ENCODE measurements at places on chromosomes 12 and 14.

GRCh38 chr12:59941461-59941860 lies 345.6 kb downstream of the SLC16A7 start:
- no peak for DNase-seq

- no peak for DNase-seq
Observed at GRCh38 chr12:79692860-79693577, 2.3 kb upstream of the PAWR start.

- DNase-seq = no peak
Observed at GRCh38 chr12:29104516-29104915, 44.6 kb upstream of the FAR2 start.

GRCh38 chr12:666066-666465 lies 2.8 kb upstream of the NINJ2 start:
- no peak for DNase-seq

Measured in activated CD8-positive, alpha-beta memory T cell treated with anti-CD3 and anti-CD28 coated beads for 1 hour (primary cell).